ENCODE measurements at places on chromosomes 3 and 15. TPM values are rescaled to one million over a fixed set of nuclear protein-coding genes. Genes with fewer than 3 reads are reported as not detected.

The PTPN9 gene
- total RNA-seq: 16.5 TPM

The RSRC1 gene
- 1.7 TPM for total RNA-seq

The ECE2 gene
- not detected for total RNA-seq

The ST8SIA2 gene
- not detected for total RNA-seq

The IL12A gene
- 35.9 TPM for total RNA-seq

The FBXO40 gene
- not detected for total RNA-seq

DNA sequence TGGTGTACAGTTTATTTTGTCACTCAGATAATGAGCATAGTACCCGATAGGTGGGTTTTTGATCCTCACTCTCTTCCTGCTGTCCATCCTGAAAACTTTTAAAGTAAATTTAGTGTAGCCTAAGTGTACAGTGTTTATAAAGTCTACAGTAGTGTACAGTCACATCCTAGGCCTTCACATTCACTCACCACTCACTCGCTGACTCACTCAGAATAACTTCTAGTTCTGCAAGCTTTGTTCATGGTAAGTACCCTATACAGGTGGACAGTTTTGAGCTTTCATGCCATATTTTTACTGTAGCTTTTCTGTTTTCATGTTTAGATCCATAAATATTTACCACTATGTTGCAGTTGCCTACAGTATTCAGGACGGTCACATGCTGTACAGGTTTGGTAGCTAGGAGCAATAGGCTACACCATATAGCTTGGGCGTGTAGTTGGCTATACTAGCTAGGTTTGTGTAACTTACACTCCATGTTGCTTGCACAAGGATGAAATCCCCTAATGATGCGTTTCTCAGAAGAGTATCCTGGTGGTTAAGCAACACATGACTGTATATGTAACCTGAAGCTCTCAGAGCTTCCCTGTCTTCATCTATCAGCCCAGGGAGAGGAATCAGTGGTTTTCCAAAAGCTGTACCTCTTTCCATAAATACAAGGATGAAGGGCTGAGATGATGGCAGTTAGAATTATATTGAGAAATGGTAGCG is 87.6 kb upstream of the SLC25A26 start:
- no peak overlapping the region for H3K4me3 ChIP-seq
- H3K36me3 ChIP-seq: no peaks in the 10 kb centered on the region
- no peaks in the 10 kb centered on the region for H3K4me1 ChIP-seq
- no peak for DNase-seq
- no peak overlapping the region for H3K27ac ChIP-seq
- H3K27me3 ChIP-seq: no peaks in the 10 kb centered on the region

DNA sequence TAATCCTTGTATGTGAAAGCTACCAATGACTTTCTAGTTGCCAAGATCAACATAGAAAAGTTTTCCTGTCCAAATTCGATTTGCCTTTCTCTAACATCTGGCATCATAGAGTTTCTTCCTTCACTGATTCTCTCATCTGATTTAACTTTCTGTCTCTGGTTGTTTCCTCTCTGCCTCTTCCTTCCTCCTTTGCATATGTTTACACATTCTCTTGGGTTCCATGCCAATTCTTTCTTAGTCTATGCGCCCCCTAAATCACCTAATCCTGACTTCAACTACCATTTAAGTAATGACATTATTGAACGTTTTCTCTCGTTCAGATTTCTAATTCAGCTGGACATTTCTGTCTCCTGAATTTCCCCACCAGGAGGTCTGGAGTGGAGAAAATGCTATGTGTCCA is 561.9 kb upstream of the TGFBR2 start:
- no peak for DNase-seq
- H3K27ac ChIP-seq: no peak overlapping the region
- no peaks in the 10 kb centered on the region for H3K4me1 ChIP-seq
- no peaks in the 10 kb centered on the region for H3K36me3 ChIP-seq

GRCh38 chr3:126126286-126126685 is 42.4 kb upstream of the SLC41A3 start:
- peaks cover 17% of the 10 kb centered on the region for H3K4me1 ChIP-seq
- H3K4me3 ChIP-seq: no peak overlapping the region
- peaks cover 3% of the 10 kb centered on the region for H3K36me3 ChIP-seq

DNA sequence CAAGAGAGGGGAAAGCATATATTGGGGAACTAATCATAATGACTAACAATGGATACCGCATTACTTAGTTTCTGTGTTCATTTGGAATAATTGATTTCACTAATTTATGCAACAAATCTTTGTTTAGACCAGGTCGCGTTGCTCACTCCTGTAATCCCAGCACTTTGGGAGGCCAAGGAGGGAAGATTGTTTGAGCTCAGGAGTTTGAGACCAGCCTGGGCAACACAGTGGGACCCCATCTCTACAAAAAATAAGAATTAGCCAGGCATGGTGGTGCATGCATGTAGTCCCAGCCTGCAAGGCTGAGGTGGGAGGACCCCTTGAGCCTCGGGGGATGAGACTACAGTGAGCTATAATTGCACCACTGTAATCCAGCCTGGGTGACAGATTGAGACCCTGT is 585.7 kb upstream of the CBLB start:
- no peak overlapping the region for H3K27ac ChIP-seq
- H3K27me3 ChIP-seq: no peaks in the 10 kb centered on the region
- no peak overlapping the region for H3K4me3 ChIP-seq
- no peaks in the 10 kb centered on the region for H3K36me3 ChIP-seq
- H3K4me1 ChIP-seq: no peaks in the 10 kb centered on the region

GRCh38 chr3:195907684-195907933 is 742 bp downstream of the TNK2 start:
- peak overlapping the region; percentile 72 for H3K4me3 ChIP-seq
- DNase-seq: no peak
- H3K4me1 ChIP-seq: peaks cover 38% of the 10 kb centered on the region
- peak overlapping the region; percentile 84 for H3K27ac ChIP-seq

DNA sequence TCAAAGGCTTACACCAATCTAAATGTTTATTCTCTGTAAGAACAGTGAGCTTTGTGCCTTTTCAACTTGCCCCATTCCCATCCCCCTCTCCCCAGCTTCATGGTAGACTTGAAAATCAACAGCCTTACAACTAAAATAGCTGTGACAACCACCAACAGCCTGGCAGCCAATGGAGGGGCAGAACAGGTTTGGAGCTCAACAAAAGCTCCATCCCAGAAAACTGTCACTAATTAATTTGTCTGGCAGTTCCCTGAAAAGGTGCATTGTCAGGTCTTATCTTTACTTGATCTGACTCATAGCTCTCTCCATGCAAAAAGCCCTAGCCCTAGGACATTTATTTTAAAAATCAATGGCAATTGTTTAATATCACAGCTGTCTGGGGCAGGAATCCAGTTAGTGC is 22.6 kb downstream of the MTHFS start:
- H3K27ac ChIP-seq: no peak overlapping the region
- DNase-seq: no peak
- H3K4me1 ChIP-seq: no peaks in the 10 kb centered on the region
- H3K27me3 ChIP-seq: no peaks in the 10 kb centered on the region

- H3K27me3 ChIP-seq: no peaks in the 10 kb centered on the region
- no peak overlapping the region for H3K4me3 ChIP-seq
- H3K27ac ChIP-seq: no peak overlapping the region
- no peak for DNase-seq
Observed at GRCh38 chr3:31254483-31254882, 278.2 kb upstream of the STT3B start.

DNA sequence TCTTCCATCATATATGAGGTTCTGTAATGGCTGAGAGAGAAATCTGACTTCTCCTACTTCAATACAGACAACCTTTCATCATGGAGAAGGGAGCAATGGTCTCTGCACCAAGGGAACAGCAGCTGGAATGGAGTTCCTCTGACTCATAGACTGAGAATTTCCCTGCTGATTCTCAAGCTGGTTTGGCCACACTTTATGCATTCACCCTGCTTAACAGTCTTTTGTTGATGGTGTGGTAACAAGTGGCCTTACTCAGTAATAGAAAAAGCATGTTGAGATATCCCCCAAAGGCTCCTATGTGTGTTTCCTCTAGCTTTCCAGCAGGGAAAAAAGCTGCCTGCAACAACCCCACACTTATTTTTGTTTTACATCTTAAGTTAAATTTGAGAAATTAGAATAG is 138.1 kb downstream of the GREM1 start:
- peak overlapping the region; percentile 15 for H3K27ac ChIP-seq
- H3K36me3 ChIP-seq: no peaks in the 10 kb centered on the region
- no peak overlapping the region for H3K4me3 ChIP-seq
- no peaks in the 10 kb centered on the region for H3K27me3 ChIP-seq
- H3K4me1 ChIP-seq: peaks cover 6% of the 10 kb centered on the region

- H3K27ac ChIP-seq: no peak overlapping the region
- no peaks in the 10 kb centered on the region for H3K36me3 ChIP-seq
- no peak overlapping the region for H3K4me3 ChIP-seq
- H3K27me3 ChIP-seq: no peaks in the 10 kb centered on the region
Observed at GRCh38 chr3:85726241-85726640, 767.5 kb downstream of the CADM2 start.

- no peak overlapping the region for H3K4me3 ChIP-seq
- H3K36me3 ChIP-seq: no peaks in the 10 kb centered on the region
- H3K4me1 ChIP-seq: no peaks in the 10 kb centered on the region
- DNase-seq: no peak
Observed at GRCh38 chr3:147943265-147943945, 534.2 kb downstream of the ZIC1 start.

- H3K4me1 ChIP-seq: no peaks in the 10 kb centered on the region
- H3K27ac ChIP-seq: no peak overlapping the region
Observed at GRCh38 chr15:41577863-41578735, 19.1 kb downstream of the TYRO3 start.

DNA sequence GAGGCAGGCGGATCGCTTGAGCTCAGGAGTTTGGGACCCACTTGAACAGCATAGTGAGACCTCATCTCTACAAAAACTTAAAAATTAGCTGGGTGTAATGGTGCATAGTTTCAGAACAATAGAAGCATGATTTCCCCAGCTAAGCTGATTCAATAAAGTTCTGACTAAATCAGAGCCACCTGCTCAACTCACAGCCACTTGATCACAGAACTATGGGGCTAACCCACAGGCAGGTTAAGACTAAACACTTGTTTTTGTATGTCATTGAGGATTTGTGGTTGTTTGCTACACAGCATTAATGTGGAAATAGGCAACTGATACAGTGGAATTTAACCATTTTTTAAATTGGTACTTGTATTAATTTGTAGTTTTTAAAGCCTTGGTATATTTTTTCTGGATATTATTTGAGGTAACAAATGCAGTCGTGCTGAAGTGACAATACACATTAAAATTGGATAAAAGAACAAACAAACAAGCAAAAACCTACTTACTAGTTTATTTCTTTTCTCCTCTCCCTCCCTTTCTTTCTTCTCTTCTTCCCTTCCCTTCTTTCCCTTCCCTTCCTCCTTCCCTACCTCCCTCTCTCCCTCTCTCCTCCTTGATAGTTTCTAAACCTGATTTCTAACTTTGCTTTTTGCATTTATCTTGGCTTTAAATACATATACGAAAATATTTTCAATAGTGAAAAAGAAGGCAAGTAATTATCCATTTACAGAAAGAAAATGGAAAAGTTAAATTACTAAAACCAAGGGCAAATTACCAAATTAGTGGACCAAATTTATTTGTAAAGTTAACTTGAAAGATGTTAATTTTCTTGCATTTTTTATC is 32.1 kb downstream of the OXSM start:
- DNase-seq: no peak
- no peaks in the 10 kb centered on the region for H3K27me3 ChIP-seq
- H3K36me3 ChIP-seq: no peaks in the 10 kb centered on the region
- H3K4me3 ChIP-seq: no peak overlapping the region

GRCh38 chr3:73188707-73189106 is 127.2 kb downstream of the EBLN2 start:
- H3K27me3 ChIP-seq: no peaks in the 10 kb centered on the region
- no peaks in the 10 kb centered on the region for H3K36me3 ChIP-seq
- no peaks in the 10 kb centered on the region for H3K4me1 ChIP-seq
- no peak for DNase-seq
- no peak overlapping the region for H3K27ac ChIP-seq
- H3K4me3 ChIP-seq: no peak overlapping the region

DNA sequence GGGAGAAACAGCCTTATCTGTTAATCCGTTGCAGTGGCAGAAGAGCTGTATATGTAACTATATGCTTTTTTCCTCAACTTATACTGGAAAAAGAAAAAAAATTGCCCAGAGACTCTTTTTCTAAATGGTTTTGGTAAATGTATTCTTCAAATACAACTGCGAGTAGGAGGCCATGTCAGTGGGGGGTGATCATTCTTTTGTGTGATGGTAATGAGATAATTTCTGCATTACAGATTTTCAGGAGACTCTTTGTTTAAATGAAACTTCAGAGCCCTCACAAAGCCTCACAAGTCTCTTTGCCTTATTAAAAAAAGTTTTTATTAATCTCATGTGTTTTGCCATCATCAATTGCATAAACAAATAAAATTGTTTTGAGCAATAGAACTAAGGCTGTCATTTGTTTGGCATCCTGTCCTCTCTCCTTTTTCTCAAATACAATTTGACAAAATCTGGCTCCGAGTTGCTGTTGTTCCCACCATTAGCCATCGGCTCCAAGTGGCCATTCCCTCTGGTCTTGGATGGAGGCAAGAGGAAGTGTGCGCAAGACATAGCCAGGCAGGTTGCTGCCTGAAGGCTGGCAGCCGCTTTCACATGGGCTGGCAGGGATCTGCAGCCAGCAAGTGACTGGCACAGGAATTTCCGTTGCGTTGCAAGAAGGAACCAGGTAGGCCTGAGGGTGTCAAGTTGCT is 116.7 kb downstream of the FNDC3B start:
- no peak overlapping the region for H3K4me3 ChIP-seq
- peak; percentile 47 for DNase-seq
- H3K4me1 ChIP-seq: peaks cover 63% of the 10 kb centered on the region
- no peaks in the 10 kb centered on the region for H3K36me3 ChIP-seq

DNA sequence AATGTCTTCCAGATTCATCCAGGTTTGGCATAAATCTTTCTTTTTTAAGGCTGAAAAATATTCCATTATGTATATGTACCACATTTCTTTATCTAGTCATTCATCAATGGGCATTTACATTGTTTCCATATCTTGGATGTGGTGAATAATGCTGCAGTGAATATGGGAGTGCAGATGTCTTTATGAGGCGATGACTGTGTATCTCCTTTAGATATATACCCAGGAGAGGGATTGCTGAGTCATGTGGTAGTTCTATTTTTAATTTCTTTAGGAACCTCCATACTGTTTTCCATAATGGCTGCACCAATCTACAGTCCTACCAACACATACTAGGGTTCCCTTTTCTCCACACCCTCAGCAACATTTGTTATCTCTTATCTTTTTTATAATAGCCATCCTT is 96.3 kb downstream of the LRRC28 start:
- H3K27ac ChIP-seq: no peak overlapping the region
- H3K36me3 ChIP-seq: no peaks in the 10 kb centered on the region
- no peak for DNase-seq
- no peak overlapping the region for H3K4me3 ChIP-seq
- H3K27me3 ChIP-seq: no peaks in the 10 kb centered on the region

Data from stomach (tissue), 19 donors.